ENCODE measurements at places on chromosomes 13 and 19.
A peak's percentile ranks its signal among the peaks of the same experiment; 100 is the strongest.

DNA sequence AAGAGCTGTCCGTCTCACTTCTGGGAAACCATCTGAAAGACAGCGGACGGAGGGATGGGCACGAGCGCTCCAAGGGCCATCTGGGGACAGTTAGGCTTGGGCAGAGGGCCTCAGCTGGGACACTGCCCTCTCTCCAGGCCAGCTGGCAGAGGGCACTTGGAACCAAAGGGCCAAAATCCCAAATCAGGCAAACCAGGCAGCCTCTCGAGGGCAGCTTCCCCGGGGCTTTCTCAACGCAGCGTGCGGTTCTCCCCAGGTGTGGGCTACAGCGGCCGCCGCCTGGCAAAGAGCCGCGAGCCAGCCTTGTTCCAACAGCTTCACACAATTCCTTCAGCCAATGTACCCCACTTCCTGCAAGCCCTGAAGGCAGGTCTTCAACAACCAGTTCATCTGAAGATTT, 5.0 kb downstream of the MLLT1 start:
- no peak for DNase-seq

DNA sequence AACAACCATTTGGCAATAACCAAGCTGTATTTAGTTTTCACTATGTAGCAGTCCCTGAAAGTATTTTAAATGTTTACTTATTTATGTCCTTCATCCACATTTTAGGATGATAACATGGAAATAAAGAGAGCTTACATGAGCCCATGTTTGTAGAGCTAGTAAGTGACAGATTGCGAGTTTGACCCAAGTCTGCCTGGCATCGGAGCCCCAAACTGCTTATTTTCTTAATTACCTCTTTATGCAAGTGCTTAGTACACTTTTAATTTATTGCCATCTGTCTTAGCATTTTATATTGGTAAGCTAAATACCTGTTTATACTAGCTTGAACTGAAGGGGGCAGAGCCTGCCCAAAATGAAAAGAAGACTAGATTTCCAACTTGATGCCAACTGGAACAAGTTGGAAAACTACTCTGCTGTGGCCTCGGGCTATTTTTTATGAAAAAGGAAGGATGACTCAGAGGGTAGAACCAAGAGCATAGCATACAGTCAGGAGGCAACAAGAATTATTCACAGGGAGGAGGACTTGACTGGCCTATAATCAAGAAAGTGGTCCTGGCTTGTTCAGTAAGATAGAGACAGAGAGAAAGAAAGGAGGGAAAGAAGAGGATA, 150.2 kb downstream of the NDFIP2 start:
- DNase-seq, result no peak

DNA sequence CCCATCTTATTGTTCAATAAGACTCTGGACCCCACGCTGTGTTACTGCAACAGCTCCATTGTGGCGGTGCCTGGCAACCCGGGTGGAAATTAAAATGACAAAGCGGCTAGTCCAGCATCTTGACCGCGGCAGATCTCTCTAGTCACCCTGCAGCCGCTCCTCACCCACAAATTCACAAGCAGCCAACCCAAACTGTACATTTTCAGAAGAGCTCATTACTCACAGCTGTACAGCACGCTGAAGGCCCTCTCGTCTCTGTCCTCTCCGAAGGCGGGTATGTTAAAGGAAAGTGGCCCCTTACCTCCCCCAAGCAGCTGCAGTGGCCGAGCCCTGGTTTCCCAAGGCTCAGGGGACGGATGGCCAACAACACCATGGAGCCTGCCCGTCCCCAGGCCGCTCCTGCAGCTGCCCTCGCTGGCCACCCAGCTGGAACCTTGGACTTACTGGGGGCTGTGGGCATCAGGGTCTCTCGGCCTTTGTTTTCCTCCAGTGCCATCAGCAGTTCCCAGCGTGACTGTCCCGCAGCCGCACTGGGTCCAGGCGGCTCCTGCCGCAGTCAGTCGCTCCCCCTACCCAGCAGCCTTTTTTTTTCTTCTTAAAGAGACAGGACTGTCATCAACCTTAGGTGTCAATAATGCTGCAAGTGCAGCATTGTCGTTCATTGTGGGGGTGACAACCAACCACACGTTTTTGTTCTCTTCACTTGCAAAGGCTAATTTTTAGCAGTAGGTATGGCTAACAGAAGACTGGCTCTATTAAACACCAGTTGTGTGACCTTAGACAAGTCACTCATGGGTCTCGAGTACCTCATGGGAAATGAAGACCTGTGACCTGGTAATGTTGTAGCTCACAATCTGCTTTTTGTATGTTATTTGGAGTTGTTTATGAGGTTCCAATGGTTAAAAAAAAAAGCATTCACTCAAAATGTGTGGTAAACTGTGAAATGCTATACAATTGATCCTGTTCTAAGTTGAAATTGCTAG, at the start of gene SACS:
TSS of gene SACS (minus strand) at position 532 of the 983 bp plus-strand sequence. CDS start 22,463 bp downstream, outside the sequence.
- DNase-seq, result no peak

- no peak for DNase-seq
Observed at GRCh38 chr13:96844616-96845015, 149.7 kb downstream of the OXGR1 start.

- DNase-seq, result peak; percentile 69
Observed at GRCh38 chr13:95191821-95192563, 109.3 kb downstream of the ABCC4 start.

DNA sequence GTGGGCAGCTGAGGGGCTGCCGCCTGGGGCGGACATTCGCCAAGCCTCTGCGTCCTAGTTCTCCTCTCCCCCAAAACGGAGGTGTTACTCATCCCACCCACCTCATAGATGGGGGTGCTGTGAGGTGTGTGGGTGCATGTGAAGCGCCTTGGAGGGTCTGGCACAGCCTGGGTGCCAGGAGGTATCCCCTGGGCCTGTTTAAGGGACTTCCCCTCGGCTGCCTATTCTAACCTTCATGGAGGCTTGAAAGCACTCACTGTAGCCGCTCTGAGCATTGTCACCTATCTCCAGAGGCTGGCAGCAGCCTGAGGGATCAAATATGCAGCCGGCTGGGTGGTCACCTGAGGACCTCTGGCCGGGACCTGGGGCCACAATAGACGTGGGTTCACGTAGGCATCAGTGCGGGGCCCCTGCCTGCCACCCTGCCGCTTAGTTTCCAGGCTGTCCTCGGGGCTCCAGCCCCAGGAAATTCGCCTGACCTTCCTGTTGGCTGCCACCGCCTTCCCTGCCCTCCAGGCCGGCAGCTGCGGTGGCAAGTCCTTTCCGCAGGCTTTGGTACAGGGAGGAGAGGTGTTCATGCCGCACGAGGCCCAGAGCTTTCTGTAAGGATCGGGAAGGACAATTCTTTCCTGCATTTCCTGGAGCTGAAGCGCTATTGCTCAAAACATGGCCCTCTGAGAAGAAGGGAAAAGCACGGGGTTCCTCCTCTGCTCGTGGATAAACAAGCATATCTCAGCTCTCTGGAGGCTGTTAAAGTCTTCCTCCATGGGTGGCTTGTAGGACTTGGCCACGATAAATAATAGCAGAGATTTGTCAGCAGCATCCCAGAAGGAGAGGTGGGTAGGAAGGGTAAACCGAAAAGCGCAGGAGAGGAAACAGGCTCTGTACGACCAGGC, 4.6 kb downstream of the COL4A2 start:
- no peak for DNase-seq

- DNase-seq, result no peak
Observed at GRCh38 chr13:108962654-108963053, 333.2 kb downstream of the MYO16 start.

GRCh38 chr19:7149956-7150705, 80.6 kb downstream of the ZNF557 start:
- DNase-seq, result no peak

All from germinal center (tissue), 1 donor.